ENCODE measurements at places on chromosomes 12 and 14. TPM values are rescaled to one million over a fixed set of nuclear protein-coding genes. Genes with fewer than 3 reads are reported as not detected.

The RTN1 gene
- 0.34 TPM for total RNA-seq

The DDX47 gene
- 110 TPM for total RNA-seq

The BMAL2 gene
- total RNA-seq = 9.0 TPM

The NDRG2 gene
- 3.4 TPM for total RNA-seq

The MYO1H gene
- not detected for total RNA-seq

The DHRS7 gene
- 27.3 TPM for total RNA-seq

The ZC3H14 gene
- 46.2 TPM for total RNA-seq

The OTX2 gene
- not detected for total RNA-seq

The TBX3 gene
- total RNA-seq = 26.4 TPM

The KCNA1 gene
- not detected for total RNA-seq

The RAPGEF3 gene
- 3.5 TPM for total RNA-seq

The PSMA3 gene
- total RNA-seq = 104 TPM

The TAS2R14 gene
- 2.2 TPM for total RNA-seq

The SYNDIG1L gene
- total RNA-seq = 0.03 TPM

The MYH6 gene
- total RNA-seq = not detected

The MYL6B gene
- total RNA-seq = 196 TPM

The CDH24 gene
- total RNA-seq = 7.8 TPM

The OR6C2 gene
- total RNA-seq = not detected

The PIP4P1 gene
- total RNA-seq = 14.8 TPM

The RAD51AP1 gene
- total RNA-seq = 41.8 TPM

The CCDC196 gene
- not detected for total RNA-seq

The C1R gene
- 5.3 TPM for total RNA-seq

The R3HDM2 gene
- 23.2 TPM for total RNA-seq

The NTN4 gene
- 21.4 TPM for total RNA-seq

The SLC25A47 gene
- total RNA-seq = not detected

The TMEM63C gene
- 0.21 TPM for total RNA-seq

The ABCC9 gene
- total RNA-seq = 0.13 TPM

The DAAM1 gene
- total RNA-seq = 3.1 TPM

The ZDHHC22 gene
- not detected for total RNA-seq

The FAM90A1 gene
- 0.61 TPM for total RNA-seq

The CMTM5 gene
- 0.98 TPM for total RNA-seq

The RHEBL1 gene
- 9.5 TPM for total RNA-seq

The P3H3 gene
- total RNA-seq = 25.4 TPM

The KRT3 gene
- not detected for total RNA-seq

The LRP1-AS gene
- total RNA-seq = not detected

The AMN gene
- total RNA-seq = not detected

The NUP37 gene
- 60.7 TPM for total RNA-seq

The IAPP gene
- total RNA-seq = not detected

The PXN gene
- total RNA-seq = 108 TPM

The PA2G4 gene
- 571 TPM for total RNA-seq

The PTHLH gene
- total RNA-seq = 21.7 TPM

The DCN gene
- total RNA-seq = not detected

The DPF3 gene
- total RNA-seq = 1.6 TPM

The COX8C gene
- total RNA-seq = not detected

The NELL2 gene
- 4.5 TPM for total RNA-seq

The CRY1 gene
- 14.3 TPM for total RNA-seq

The TUBA1B gene
- 2,083 TPM for total RNA-seq

The NAV3 gene
- 8.7 TPM for total RNA-seq

The P2RX2 gene
- total RNA-seq = not detected

The SLC5A8 gene
- not detected for total RNA-seq

The SMIM10L1 gene
- total RNA-seq = 15.3 TPM

The KLRD1 gene
- not detected for total RNA-seq
